ENCODE measurements at places on chromosomes 13 and 19. TPM values are rescaled to one million over a fixed set of nuclear protein-coding genes. Genes with fewer than 3 reads are reported as not detected.

DNA sequence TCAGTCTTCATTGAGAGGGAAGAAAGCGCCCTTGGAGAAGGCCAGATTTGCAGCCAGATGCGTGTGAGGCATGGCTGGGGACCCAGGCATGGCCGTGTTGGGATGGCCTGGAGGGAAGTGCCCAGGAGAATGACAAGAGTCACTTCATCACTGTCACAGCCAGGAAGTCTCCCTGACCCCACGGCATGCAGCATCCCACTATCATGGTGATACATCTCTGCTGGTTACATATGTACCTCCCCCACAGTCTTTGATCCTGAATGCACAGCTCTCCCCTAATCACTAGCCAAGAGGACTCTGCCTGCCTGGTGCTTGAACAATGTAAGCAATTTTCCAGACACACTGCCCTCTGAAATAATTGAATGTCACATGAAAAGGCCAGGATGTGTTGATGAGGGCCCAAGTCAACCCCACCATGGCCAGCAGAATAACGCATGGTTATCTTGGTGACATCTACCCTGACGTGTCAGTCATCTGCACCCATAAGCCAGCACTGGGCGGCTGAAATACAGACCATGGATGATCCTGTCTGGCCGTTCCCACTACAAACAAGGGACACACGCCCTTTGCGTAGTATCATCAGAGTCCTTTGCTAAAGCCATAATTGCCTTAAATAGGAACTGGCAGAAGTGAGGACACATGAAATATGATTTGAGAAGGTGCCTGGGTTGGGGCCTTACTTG is 149.7 kb upstream of the SPACA7 start:
- no peak for DNase-seq

IGFL1 gene
- not detected for polyA plus RNA-seq

DNA sequence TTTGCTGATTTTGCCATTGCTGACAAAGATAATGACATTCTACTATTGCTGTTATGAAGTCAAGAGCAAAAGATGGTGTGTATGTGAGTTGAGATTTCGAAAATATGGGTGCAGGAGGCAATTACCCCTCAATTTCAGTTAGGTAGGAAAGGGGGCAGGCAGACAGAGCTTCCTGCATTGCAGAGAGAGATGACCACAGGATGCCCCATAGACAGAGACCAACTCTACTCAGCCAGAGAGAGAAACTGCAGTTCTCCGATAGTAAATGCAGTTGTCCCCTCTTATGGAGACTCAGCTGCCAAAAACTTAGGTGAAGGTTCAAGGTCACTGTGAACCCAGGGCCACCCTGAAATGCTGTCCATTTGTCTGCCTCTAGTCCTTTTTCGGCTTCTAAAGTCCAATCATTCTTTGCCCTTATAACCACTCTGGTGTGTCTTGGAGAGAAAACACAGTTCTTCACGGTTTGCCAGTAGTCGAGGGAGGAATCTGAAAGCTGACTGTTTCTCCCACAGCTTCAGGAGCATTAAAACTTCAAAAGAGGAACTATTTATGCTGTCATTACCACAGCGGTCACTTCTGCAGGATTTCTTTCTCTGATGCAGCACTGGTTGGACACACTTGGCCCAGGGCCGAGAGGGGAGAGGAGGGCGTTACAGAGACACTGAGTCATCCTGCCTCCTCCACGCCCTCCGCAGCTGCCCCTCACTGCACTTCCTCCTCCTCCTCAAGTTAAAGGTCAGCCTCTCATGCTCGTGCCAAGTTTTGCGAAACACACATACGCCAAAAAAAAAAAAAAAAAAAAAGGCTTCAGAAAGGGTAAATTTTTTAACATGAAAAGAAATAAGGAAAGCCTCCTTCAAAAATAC is 264.3 kb downstream of the FOXO1 start:
- peak; percentile 87 for DNase-seq

LGALS14 gene
- polyA plus RNA-seq = not detected

OR10H1 gene
- 0.08 TPM for polyA plus RNA-seq

- DNase-seq = no peak
Measured at GRCh38 chr13:63279136-63279535, 1863.5 kb upstream of the PCDH20 start.

SLC25A42 gene
- polyA plus RNA-seq = 22.3 TPM

- DNase-seq = no peak
Measured at GRCh38 chr13:31848621-31849020, 109.3 kb downstream of the RXFP2 start.

CEACAM6 gene
- polyA plus RNA-seq = 0.35 TPM

DNA sequence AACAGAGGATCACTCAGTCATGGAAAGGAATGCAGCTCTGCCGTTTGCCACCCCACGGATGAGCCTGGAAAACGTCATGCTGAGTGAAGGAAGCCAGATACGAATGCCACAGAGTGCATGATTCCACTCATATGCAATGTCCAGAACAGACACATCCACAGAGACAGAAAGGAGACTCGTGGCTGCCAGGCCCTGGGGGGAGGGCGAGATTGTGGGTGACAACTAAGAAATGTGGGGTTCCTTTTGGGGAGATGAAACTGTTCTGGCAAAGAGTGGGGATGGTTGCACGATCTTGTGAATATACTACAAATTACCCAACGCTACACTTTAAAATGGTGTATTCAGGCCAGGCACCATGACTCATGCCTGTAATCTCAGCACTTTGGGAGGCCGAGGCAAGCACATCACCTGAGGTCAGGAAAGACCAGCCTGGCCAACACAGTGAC is 27.2 kb upstream of the NAPA start:
- no peak for DNase-seq

DNA sequence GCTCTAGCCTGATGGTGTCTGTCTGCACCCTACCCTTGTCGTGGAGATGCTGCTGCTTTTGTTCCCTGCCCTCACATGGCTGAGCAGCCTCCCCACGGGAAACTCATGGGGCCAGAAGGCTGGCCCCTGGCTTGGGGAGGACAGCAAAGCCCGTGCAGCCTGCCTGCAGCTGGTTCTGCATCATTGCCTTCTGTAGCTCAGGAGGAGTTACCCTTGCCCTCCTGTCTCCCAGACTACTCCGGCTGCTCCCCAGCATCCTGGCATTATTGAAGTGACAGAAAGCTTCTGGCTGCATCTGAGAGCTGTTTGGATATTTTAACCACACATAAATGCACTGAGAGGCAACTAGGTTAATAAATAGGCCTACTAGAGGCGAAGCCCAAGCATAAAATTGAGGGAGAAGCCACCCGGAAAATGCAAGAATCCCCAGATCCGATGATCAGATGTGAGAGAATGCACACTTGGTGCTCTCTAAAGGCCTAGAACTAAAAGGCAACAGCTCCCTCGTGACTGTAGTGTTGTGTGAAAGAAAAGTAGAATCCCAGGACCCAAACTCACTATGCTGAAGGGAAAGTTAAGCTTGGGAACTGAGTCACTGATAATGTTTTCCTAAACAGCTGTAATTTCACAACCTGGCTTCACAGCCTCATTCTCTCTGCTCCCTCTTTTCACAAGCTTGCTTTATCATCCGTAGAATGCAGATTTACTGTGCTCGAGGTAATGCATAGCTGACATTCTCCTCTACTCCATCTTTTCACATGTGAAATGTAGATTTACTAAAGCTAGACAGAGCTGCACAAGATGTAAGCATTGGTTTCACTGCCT is 110.8 kb downstream of the TNFRSF19 start:
- DNase-seq = no peak

DNA sequence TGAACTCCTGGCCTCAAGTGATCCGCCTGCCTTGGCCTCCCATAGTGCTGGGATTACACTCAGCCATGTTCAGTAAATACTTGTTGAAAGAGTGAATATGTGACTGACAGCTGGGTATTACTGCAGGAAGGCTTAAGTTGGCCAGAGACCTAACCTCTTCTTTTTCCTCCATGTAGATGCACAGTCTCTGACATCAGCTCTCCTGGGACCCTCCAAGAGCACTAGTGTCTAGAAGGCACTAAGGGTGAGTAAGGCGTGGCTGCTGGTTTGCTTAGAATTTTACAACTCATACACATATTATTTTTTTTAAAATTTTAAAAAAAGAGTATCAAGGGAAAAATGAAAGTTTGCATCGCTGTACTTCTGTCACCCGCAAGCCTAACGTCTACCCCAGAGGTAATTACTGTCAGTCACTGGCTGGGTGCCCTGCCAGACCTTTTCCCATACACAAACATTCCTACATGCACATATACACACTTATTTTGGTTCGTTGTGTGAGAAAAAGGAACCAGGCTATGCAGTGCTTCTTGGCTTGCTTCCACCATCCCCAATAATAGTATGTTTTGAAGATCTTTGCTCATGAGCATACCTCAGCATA is 122.0 kb downstream of the SIPA1L3 start:
- no peak for DNase-seq

DNA sequence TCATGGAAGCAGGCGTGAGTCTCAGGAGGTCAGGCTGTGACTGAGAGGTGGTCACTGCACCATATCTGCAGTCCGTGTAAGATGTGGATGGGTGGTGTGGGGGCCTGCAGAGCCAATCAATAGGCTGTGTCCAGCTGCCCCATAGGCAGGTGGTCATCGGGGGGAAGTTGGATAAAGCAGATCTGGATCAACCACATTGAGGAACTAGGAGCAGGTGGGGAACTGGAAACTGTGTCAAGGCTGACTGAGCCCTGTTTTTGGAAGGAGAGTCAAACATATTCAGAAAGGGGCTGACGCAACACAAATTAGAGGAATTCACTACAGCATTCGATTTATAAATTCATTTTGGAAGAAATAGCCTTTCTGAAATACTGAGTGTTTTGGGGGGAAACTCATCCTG is 15.0 kb downstream of the CLEC4M start:
- DNase-seq = no peak

GRCh38 chr13:24251525-24251924 is 57.9 kb upstream of the C1QTNF9 start:
- DNase-seq = no peak

ZNF556 gene
- polyA plus RNA-seq = 2.1 TPM

- DNase-seq = no peak
Measured at GRCh38 chr19:58492265-58492664, 16.1 kb downstream of the ZNF446 start.

HIPK4 gene
- 0.16 TPM for polyA plus RNA-seq

CHST8 gene
- 0.41 TPM for polyA plus RNA-seq

- no peak for DNase-seq
Measured at GRCh38 chr19:7817801-7818200, 12.2 kb upstream of the EVI5L start.

FOXA3 gene
- 0.21 TPM for polyA plus RNA-seq

PDX1 gene
- not detected for polyA plus RNA-seq
